ENCODE measurements at places on chromosomes 13 and 19.
A peak's percentile ranks its signal among the peaks of the same experiment; 100 is the strongest.

DNA sequence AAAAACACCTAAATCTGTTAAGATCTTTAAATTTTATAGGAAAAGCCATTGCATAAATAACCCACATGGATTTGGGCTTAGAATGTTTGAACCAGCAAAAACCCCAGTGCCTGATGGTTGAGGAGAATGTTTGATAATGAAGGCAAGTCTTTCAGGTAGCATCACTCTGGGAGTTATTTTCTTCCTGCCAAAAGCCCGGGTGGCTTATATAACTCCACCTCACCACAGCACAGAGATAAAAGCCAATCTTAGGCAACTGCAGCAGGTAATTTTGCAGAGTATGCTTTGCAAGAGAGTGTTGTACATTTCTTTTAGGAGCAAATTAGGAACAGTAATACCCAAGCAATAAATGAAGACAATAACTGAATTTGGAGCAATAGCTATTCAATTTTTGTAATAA lies 7.8 kb upstream of the WASF3 start:
- DNase-seq: no peak

- peak; percentile 79 for DNase-seq
These were observed 105.6 kb downstream of the RAB20 start for GRCh38 chr13:110455941-110456340.

DNA sequence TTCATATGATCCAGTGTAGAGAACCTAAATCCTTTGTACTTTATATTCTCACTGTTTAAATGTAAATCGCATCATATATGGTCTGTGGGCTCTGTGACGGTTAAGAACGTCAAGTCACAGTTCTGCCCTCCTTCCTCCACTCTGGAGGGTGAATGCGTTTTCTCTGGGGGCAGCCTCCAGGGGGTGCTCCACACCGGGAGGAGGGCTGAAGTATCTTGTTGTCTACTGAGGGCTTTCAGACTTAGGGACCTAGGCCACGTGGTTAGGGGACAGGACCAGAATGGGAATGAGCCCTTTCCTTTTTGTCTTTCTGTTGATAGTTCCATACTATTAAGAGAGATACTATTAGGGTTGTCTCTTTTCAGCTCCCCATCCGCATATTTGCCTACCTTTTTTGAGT lies 504.9 kb downstream of the FGF9 start:
- DNase-seq: no peak

DNA sequence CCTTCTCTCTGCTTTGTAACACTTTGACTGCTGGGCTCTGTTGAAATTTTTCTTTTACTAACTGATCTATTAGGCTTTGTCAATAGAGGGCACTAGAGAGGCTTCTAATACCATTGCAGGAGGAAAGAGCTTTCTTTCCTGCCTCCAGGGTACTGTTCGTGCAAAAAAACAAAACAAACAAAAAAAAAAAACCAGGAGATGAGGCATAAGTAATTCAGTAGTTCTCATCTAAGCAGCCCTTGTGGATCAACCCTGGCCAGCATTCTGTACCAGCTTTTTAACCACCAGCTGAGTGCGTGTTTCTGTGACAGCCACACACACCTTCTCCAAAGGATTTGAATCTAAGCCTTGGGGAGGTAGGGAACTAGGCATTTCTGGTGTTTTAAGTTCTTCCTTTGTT lies 1707.6 kb upstream of the SLC10A2 start:
- peak; percentile 69 for DNase-seq

DNA sequence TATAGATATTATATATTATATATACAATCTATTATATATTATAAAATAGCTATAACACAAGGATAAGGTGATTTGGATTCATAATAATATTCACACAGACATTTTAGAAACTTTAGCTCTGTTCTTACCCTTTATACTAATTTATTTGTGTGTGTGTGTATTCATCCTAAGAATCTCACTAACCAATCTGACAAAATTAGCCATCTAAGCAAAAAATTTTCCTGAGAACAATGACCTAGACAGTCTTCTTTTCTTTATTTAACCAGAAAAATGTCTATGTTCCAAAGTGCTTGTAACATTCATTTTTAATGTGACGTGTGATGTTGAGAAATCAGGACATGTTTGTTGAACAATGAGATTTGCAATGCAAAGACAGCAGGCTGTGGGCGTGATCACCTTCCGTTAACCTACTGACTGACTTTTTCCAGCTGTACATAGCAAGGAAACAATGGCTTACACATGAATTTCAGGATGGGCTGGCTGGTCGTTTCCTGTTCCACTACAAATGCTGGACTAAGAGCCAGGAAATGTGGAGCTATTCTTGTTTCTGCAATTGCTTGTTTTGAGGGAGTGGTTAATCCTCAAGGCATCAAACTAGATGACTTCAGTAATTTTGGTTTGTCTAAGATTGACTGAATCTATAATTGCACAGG lies 634.6 kb upstream of the ARGLU1 start:
- peak; percentile 88 for DNase-seq

DNA sequence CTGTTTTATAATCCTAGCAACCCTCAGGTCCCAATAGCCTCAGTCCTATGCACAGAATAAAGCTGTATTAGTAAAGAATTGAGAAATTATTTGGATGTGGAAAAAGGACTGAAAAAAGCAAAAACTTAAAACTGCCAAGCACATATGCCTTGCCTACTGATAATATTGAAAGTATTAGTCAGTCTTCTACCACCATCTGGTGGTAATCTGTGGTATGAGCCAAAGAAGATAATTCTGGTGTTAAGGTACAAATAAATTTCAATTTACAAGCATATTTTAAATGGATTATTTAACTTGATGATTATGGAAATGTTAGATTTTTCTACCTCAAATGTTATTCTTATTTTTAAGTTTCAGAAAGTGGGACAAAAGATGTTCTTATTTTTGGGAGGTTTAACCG lies 460.3 kb upstream of the KLHL1 start:
- peak; percentile 52 for DNase-seq

- DNase-seq: no peak
These were observed 82.7 kb downstream of the ANKRD10 start for GRCh38 chr13:110832205-110832479.

DNA sequence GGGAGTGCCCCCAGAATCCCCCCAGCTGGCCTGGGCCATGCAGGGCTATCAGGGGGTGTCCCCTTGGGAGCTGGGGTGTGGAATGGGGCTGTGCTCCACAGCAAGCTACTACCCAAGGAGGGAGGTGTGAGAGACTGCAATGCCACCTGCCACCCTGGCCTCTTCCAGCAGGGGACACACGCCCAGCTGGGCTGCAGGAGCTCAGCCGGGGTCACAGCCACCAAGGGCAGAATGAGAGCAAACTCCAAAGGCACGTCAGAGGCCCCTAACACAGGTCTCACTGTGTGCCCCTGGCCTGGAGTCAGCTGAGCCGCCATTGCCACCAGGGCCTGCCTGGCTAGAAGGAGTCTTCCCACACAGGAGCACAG lies 55.5 kb downstream of the MLLT1 start:
- no peak for DNase-seq

DNA sequence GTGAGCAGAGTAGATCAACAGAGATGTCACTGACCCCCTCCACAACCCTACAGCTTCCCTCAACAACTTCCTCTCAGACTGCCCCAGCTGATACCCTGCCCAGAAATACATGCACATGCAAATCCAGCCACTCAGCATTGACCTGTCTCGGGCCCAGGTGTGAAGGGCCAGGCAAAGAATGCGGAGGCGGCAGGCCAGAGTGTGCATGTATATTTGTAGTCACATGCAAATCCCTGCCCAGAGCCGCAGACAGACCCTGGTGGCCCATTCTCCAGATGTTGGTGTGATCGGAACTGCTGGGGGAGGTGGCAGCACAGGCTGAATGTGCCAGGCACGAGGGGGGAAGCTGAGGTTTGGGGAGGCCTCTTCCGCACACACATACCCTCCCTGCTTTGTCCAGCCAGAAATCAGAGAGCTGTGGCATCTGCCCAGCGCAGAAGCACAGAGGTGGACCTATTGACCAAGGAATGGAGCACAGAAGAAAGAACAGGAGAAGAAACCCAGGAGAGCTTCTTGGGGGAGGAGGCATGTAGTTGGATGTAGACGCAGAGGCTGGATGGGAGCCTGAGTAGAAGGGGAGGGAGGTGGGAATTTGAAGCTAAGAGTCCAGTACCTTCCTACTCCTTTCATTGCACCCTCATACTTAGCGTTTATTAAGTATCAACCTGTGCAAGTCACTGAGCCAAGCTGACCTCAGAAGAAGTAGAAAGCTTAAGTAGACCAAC lies 14.4 kb downstream of the MEF2B start:
- no peak for DNase-seq

GRCh38 chr13:39037410-39037879 lies 444 bp downstream of the PROSER1 start:
- no peak for DNase-seq

DNA sequence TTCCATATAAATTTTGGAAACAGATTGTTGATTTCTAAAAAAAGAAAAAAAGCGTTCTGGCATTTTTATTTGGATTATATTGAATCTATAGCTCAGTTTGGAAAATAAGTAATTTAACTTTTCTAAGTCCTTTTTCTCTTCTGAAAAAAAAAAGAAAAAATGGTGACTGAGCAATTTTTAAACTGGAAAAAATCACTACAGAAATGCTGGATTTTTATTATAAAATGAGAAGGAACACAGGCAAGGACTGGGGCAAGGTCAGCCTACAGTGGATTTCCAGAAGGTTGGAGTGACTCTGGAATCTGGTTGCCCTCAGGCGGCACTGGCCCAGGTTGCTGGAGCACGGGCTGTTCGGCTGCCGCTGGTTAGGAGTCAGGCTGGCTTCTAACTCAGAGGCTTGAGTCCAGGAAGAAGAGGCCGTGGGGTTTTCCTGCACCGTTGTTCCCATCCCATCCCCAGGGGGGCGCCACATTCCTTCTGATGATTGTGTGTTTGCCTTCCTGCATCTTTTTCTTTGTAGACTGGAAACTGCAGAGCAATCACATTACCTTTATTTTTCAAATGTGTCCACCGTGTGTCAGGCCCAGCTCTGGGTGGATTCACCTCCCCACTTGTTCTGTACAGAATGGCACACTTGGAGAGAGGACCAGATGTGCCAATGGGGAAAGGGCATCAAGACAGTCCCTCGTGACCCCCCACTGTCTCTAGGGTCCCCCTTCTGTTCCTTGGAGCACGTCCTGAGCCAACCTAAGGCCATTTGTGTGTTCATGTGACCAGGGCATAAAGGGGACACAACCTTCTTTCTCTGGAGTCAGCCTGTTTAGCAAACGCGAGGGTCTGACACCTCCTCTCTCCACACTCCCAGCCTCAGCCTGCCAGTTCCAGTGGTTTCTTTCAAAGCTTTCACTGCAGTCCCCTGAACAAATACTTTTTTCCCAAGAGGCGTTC lies 44.5 kb upstream of the GTF3A start:
- DNase-seq: peak; percentile 53

GRCh38 chr19:18202778-18203407 lies 949 bp downstream of the RAB3A start:
- DNase-seq: peak; percentile 11

DNA sequence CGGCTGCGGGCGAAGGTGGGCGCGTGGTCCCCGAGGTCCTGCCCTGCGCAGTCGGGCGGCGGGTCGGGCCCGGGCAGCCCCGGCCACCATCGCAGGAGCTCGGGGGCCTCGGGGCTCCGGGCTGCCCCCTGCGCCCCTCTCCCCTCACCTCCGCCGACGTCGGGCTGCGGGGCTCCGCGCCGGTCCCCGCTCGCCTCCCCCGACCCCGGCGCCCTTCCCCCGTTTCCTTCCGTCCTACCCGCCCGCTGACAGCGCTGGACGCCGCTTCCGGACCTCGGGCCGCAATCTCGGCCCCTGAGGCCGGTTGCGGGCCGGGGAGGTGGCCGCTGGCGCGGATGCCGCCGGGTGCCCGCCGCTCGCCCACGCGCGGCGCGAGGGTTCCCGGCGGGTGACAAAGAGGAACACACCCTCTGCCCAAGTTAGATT lies 720 bp downstream of the FARP1 start:
- DNase-seq: no peak

GRCh38 chr13:102928941-102929675 lies 83.3 kb downstream of the ERCC5 start:
- no peak for DNase-seq

DNA sequence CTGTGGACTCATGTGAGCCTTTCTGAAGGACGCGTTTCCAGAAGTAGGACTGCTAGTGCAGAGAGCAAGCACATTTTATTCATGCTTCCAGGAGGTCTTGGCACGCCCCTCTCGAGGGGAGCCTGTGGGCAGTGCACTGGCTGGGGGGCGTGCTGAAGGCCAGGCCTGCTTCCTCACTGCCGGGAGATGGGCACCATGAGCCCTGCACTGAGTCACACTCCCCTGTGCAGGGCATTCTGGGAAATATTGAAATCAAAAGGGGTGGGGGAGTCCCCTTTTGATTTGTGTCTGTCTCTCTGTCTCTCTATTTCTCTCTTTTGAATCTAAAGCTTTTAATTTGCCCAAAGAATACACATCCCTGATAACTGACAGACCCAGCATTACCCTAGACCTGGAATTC lies 34.0 kb downstream of the DPF1 start:
- peak; percentile 7 for DNase-seq

- DNase-seq: peak; percentile 66
These were observed 477 bp downstream of the CUL4A start for GRCh38 chr13:113209759-113210421.

- peak; percentile 61 for DNase-seq
These were observed 12.3 kb downstream of the SLC7A1 start for GRCh38 chr13:29583073-29583785.

DNA sequence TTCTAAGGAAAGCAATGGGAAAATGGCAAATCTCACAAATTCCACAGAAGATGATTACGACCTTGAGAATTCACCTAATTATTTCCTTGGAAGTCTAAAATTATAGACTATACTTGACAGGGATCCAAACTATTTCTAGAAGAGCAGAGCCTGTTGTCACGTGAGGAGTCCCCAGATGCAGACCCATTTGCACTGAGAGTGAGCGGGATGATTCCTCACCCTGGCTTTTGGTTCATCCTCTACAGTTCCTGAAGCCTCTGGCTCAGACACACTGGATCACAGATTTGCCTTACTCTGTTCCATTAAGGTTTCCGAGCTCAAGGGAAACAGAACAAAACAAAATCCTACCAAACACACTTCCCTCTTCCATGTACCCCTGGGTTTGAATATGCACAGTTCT lies 23.0 kb upstream of the CYSLTR2 start:
- DNase-seq: no peak

GRCh38 chr13:86562866-86563265 lies 763.6 kb upstream of the SLITRK6 start:
- DNase-seq: no peak

GRCh38 chr13:60540276-60540675 lies 143.3 kb downstream of the TDRD3 start:
- DNase-seq: no peak

GRCh38 chr19:29855741-29856500 lies 44.1 kb downstream of the CCNE1 start:
- DNase-seq: no peak

- DNase-seq: no peak
These were observed 18.8 kb upstream of the CLASRP start for GRCh38 chr19:45020071-45020470.

GRCh38 chr13:23796551-23796950 lies 92.6 kb downstream of the MIPEP start:
- peak; percentile 75 for DNase-seq

GRCh38 chr13:74555651-74556420 lies 421.6 kb upstream of the KLF12 start:
- no peak for DNase-seq
